ENCODE measurements at places on chromosomes 2 and 18.
A peak's percentile ranks its signal among the peaks of the same experiment; 100 is the strongest.

DNA sequence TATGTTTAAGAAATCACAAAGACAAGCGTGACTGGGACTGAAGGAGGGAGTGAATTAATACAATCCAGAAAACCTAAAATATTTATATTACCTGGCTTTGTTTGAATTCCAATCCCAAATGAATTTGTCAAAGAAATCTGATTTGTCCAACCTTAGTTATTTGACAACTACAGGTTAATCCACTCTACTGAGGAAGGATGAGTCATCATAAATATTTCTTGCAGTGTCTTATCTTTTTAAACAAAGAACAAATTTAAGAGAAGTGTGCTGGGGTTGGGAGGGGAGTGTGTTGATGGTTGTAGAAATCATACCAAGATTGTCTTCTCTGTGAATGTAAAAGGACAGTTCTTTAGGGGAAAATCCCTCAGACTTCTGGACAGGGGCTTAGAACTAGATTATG is 1106.3 kb upstream of the SLC39A10 start:
- no peak for ATAC-seq

DNA sequence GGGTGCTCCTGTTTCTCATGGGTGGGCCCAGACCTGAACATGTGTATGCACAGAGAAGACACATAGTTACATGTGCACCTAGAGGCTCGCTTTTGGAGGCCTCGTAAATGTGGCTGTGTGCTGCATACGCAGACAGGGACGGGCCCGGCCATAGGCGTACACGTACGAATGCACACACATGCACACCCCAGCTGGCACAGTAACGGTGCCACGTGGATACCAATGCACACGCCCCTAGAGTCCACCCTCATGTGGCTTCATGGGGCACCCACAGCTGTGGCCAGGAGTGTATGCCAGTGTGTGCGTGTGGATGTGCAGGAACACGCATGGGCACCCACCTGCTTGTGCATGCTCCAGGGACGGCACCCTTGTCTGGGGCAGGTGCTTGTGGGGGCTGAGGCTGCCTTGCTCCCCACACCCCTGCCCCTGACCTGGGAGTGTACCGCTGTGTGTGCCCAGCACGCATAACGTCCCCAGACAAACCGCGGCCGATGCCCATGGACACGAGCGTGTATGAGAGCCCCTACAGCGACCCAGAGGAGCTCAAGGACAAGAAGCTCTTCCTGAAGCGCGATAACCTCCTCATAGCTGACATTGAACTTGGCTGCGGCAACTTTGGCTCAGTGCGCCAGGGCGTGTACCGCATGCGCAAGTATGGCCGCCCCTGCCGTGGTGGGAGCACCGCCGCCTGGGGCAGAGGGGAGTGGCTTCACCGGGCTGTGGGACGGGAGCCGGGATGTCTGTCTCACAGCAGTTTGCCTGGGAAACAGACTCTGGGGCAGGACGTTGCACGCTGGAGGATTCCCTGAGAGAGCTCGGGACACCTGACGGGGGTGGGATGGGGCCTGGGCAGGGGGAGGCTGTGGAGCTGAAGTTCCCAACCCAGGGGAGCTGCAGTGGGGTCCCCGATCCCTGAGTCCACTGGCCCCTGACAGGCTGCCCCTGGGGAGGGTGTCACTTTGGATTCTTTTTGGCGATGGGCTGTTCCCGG is 21.0 kb downstream of the ZAP70 start:
- no peak for ATAC-seq

DNA sequence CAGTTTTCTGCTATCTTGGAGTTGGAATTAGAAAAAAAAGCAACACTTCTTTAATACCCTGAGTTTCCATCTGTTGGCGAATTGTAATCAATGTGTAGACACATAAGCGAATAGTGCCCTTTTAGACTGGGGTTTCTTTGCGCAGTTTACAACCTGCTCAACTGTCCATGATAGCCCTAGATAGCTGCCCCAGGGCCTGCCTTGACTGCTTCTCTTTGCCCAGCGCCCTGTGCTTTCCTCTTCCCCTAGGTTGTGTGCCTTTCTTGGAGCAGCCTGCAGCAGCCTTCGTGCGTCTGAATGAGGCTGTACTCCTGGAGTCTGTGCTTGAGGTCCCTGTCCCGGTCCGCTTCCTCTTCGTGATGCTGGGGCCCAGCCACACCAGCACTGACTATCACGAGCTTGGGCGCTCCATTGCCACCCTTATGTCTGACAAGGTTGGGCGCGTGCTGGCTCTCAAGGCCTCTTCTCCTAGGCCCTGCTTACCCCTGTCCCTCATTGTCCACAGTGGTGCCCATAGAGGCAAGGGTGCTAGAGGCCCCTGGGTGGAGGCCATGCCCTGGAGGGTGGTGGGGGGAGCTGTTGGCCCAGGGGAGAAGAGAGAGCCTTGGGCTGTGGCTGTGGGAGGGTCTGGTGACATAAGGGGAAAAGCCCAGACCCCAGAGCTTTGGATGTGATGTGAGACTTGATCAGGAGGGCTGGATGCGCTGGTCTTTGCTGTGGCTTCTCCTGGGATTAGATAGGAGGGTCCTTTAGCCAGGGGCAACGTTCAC is 6.9 kb downstream of the SLC4A3 start:
- ATAC-seq: no peak

GRCh38 chr2:27809761-27810241 is 38.3 kb downstream of the MRPL33 start:
- ATAC-seq: peak; percentile 91

DNA sequence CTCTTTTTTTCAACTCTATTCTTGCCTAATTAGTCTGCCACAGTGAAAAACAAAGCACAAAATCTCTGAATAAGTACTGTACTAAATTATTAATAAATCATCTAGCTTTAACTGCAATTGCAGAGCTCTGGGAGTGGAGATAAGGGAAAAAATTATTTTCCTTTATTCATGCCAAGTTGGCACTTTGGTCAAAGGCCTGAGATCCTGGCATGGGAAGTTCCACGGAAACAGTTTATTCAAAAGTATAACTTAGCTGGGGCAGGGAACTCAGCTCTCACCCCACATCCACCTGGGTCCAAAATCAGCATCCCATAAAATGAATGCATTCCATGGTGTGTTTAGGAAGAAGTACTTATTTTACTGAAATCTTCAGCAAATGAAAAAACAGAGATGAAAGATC is 185.2 kb upstream of the APCDD1 start:
- ATAC-seq: no peak

DNA sequence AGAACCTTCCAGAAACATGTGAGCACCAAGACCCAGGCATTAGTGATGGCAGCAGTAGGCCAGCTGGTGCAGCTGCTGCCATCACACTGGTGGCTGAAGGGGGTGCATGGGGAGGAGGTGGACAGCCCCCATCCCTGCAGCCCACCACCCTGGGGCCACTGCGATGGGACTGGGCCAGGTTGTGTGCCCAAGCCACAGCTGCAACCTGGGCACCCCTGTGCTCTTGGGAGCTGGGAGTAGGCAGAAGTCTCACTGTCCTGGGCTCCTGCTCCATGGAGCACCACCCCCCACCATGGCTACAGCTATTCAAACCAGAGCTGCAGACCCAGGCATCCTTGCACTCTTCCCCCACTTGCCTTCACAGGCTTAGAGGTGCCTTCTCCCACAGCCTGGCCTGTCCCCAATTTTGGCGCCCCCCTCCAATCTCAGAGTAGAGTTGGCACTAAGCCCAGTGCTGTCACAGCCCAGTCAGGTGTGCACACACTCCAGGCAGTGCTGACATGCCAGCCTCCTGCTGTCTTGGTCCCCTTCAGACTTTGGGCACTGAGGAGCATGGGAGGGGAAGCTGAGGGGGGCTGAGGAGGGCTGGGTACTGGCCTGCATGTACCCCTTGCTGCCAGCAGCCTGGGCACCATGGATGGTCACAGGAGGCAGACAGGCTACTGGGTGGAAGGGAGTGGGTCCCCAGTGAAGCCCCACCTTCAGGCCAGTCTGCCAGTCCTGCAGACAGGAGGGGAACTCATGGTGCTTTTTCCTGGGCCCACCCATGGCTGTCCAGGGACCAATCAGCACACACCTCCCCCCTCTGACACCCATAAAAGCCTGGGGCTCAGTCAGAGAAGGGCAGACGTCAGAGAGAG is 67.1 kb downstream of the CYP26B1 start:
- no peak for ATAC-seq

Data from esophagus mucosa (tissue), 1 donor.